ENCODE measurements at places on chromosomes 6 and 20.

DNA sequence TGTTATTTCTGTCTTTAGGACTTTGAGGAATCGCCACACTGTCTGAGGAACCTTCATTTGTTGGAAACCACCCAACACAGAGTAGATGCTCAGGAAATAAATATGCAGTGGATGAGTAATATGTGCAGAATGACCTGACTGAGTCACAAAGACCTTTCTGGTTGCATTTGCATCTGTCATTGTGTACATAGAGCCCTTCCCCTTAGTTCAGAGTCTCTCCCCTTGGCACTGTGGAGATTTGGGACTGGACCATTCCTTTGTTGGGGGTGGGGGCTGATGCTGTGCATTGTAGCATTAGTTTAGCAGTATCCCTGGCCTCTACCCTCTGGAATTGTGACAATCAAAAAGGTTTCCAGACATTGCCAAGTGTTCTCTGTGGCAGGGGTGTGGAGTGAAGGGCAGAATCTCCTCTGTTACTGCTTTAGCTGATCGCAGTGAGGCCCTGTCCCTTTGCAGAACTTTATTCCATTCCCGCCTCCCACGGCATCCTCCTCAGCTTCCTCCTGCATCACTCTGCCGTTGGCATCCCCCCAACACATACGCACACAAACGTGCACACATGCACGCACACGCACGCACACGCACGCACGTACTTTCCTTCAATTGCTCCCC is 64.5 kb downstream of the EYA2 start:
- no peak for DNase-seq

DNA sequence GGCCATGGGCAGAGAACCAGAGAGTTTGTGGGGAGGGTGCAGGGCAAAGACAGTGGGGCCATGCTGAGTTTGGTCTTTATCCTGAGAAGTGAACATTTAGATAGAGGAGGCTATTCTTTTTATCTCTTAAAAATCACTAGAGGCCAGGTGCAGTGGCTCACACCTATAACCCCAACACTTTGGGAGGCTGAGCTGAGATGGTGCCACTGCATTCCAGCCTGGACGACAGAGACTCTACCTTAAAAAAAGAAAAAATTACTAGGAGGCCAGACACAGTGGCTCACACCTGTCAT is 8.7 kb downstream of the PXMP4 start:
- DNase-seq = no peak

- DNase-seq = no peak
Observed at GRCh38 chr6:12149944-12150510, 137.9 kb downstream of the HIVEP1 start.

GRCh38 chr6:40891686-40892085 is 147.3 kb downstream of the UNC5CL start:
- DNase-seq = no peak

- no peak for DNase-seq
Observed at GRCh38 chr6:21398741-21399325, 194.7 kb upstream of the SOX4 start.

- DNase-seq = no peak
Observed at GRCh38 chr6:130313206-130313605, 52.6 kb upstream of the TMEM200A start.

GRCh38 chr20:59787538-59787890 is 145.9 kb downstream of the SYCP2 start:
- DNase-seq = no peak

DNA sequence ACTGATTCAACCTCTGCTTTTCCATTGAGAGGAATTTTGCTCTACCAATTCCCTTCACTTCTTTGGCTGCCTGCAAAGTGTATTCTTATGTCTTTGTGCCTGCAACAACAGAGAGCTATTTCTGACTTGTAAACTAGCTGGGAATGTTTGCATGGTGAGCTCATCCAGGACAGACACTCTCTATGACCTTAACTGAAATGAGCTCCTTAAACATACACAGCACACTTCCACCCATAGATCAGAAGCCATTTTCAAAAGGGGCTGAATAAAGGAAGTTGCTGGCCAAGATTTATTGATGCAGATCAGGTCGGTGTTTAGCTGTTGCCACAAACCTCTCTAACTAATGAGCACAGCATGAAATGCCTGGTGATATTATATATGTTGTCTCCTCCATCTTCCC is 377.7 kb downstream of the BTBD9 start:
- no peak for DNase-seq
